ENCODE measurements at places on chromosomes 16 and 17.

GRCh38 chr17:13931800-13932460, 137.4 kb upstream of the COX10 start:
- DNase-seq, result no peak

GRCh38 chr17:76672270-76672851, 28.8 kb upstream of the ST6GALNAC1 start:
- no peak for DNase-seq

- DNase-seq, result no peak
These were observed 59.2 kb downstream of the BMERB1 start for GRCh38 chr16:15493466-15494180.

DNA sequence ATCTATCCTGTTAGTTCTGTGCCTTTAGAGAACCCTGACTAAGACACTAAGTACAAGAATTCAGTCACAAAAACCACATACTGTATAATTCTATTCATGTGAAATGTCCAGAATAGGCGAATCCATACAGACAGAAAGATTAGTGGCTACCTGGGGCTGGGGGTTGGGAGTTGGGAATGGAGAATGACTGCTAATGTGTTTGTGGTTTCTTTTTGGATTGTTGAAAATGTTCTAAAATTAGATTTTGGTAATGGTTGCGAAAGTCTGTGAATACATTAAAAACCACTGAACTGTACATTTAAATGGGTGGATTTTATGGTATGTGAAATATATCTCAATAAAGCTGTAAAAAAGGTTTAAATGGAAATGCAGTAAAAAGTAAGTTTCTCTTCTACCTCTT, 80.4 kb upstream of the AKTIP start:
- DNase-seq, result no peak

GRCh38 chr16:88012360-88012759, 61.1 kb downstream of the BANP start:
- DNase-seq, result no peak
